ENCODE measurements at places on chromosomes 3 and 15.
A peak's percentile ranks its signal among the peaks of the same experiment; 100 is the strongest.

- peak; percentile 38 for DNase-seq
Observed at GRCh38 chr3:144221761-144222160, 250.1 kb downstream of the DIPK2A start.

GRCh38 chr3:149575213-149575960 is 82.4 kb downstream of the WWTR1 start:
- no peak for DNase-seq

GRCh38 chr3:150412561-150413231 is 4.6 kb downstream of the TSC22D2 start:
- DNase-seq: no peak

DNA sequence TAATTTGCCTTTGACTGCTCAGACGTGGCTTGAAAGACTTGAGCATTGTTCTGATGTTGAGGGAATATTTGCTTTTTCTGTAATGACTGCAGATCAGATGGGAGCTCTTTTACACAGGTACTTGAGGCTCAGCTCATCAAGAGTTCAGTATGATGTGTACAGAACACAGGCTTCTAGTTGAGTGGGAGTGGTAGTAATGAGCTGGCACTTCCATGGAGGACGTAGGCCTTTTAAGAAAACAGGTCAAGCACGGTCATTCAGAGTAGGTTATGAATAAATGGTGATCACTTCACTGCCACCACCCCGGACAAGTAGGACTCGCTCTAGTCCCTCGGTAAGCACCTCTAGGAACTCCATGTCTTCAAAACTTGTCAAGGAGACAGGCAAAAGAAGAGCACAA is 8.8 kb downstream of the EMC4 start:
- DNase-seq: no peak

DNA sequence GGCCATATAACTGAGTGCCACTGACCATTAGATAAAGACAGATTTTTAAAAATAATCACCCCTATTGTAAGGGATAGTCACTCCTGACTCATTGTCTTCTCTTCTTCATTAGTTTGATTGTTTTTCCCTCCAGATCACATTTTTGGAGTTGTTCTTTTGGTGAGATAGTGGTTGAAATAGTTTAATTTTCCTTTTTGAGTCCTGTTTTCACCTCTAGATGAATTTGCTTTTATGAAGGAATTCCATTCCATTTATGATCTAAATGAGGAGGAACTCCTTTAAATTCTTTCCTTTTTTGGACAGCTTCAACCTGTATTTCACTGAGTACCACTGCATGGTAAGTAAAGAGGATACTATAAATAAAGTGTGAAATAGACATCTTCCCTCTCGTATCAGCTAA is 112.4 kb downstream of the GREM1 start:
- DNase-seq: no peak

DNA sequence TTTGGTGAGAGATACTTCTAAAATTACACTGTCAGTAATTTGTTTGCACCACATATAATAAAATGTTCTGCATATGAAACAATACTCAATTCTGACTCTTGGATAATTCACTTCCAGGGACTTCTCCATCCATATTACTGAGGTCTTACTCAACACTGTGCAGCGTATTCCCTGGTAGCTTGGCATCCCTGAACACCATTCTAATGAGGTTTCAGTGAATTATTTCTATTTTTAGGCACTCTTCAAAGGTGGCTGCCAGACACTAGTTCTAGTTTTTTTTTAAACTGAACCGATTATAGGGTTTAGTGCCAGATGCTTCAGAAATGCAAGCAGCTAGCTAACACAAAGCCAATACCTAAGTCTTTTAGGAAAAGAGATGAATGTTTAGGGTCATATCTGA is 283.3 kb downstream of the FEZF2 start:
- DNase-seq: no peak

Measured in NCI-H2081 treated with DMSO at 0.1 percent for 48 hours (cell line).